ENCODE measurements at places on chromosomes 6 and 20.

DNA sequence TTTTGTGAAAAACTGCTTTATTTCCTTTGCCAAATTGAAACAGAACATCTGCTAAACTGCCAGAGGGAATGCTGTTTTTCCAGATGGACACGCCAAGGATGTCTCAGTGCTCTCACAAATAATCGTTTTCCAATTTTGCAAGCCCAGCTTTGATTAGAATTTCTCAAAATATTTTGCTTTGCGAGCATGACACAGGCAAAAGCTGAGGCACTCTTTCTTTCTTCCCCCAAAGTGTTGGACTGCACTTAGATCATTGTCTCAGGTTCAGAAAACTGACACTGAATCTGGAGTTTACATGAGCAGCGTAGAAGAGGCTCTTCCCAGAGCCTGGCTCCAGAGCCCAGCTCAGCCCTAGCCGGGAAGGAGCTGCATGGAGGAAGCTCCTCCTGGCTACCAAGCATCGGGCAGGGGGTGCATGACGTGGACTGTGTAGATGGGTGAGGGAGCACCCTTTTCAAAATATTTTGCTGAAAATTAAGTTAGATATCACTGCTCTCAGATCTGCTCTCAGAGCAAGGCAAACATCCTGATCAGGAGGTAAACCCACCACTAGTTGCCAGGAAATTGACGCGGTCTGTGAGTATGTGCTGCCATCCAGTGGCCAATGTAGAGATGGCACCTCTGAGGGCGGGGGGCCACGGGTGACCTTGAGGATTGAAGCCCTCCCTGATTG is 107.5 kb downstream of the SLC22A3 start:
- peak; percentile 61 for DNase-seq

- no peak for DNase-seq
Observed at GRCh38 chr20:17912916-17913315, 55.7 kb downstream of the SNX5 start.

- DNase-seq, result no peak
Observed at GRCh38 chr6:114559419-114559818, 216.6 kb upstream of the HS3ST5 start.

DNA sequence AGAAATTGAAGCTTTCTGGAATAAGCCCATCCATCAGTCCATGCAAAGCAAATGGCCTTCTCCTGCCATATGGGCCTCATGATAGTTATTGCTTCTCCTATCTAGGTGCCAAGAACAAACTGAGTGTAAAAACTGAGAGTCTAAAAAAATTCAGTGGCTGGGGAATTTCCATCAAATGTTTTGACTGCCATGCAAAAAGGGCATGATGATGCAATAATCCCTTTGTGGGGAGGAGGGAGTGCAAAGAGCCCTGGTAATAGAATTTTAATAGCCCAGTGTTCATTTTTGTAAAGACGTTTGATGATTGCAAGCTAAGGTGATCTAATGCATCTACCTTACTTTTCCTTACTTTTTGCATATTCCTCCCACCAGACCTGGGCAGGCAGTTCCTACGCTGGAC is 683.7 kb downstream of the EPM2A start:
- no peak for DNase-seq

DNA sequence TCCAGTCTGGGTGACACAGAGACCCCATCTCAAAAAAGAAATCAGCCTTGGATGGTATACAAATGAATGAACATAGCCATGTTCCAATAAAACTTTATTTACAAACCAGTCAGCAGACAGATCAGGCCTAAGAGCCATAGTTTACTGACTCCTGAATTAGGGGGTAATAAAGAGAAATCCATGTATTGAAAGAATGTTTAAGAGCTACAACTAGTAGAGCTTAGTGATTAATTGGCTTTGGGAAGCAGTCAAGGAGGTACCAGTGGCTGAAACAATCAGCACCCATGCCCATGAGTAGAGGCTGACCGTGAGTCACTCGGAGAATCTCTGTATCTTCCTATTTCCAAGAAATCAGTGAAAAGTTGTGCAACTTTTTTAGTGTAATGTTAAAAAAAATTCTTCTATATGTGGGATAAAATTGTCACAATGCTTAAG is 223.6 kb upstream of the RREB1 start:
- no peak for DNase-seq

DNA sequence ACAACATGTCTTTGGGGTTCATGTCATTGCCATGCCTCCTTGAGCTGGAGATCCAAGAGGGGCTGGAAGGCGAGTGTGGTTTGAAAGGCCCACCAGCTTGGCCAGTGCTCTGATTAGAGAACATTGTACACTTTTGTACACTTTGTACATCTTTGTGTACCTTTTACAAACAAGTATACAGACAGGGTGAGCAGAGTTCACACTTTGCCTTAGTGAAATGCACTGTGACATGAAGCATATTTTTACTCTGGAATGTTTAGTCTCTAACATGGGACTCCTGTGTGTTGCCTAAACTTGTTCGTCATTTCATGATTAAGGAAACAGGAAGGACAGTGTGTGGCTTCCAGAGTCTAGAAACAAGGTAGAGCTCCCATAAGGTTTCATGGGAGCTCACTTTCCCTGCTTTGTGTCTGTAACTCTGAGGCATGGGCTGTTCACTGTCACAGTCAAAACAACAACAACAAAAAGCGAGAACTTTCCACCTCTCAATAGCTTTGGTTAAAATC is 225.8 kb upstream of the SOX4 start:
- DNase-seq, result no peak

- no peak for DNase-seq
Observed at GRCh38 chr6:38722727-38723334, 7.7 kb downstream of the DNAH8 start.

- DNase-seq, result no peak
Observed at GRCh38 chr20:62785393-62785792, 10.9 kb upstream of the MRGBP start.

- no peak for DNase-seq
Observed at GRCh38 chr20:32474009-32474716, 111.0 kb downstream of the NOL4L start.

DNA sequence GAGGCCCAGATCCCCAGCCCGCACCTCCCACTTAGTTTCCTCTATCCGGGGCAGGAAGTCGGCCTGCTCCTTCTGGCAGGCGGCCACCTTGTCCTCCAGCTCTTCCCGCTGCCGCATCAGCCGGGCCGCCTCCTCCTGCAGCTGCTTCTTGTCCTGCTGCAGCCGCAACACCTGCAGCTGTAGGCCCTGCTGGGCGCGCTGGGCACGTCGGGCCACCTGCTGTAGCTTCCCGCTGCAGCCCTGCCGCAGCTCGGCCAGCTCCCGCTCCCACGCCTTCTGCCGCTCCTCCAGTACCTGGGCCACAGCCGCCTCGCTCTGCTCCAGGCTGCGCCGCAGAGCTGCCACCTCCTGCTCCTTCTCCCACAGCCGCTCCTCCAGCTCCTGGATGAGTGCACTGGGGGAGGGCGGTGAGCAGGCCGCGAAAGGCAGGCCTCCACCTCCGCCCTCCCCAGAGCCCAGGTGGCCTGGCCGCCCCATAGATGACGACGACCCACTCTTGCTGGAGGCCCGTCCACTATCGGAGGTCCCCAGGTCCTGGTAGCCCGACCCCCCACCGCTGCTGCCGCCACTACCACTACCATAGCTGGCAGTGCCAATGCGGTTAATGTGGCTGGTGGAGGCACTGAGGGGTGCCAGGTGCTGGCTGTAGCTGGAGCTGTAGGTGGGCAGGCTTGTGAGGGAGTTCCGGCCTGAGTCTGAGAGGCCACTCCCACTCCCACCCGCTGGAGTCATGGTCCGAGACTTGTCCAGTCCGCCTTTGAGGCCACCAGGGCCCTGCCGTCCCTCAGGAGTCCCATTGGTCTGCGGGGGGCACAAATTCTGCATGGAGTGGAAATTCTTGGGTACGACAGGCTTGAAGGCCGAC is 6.0 kb upstream of the FASTKD5 start:
- DNase-seq, result no peak

DNA sequence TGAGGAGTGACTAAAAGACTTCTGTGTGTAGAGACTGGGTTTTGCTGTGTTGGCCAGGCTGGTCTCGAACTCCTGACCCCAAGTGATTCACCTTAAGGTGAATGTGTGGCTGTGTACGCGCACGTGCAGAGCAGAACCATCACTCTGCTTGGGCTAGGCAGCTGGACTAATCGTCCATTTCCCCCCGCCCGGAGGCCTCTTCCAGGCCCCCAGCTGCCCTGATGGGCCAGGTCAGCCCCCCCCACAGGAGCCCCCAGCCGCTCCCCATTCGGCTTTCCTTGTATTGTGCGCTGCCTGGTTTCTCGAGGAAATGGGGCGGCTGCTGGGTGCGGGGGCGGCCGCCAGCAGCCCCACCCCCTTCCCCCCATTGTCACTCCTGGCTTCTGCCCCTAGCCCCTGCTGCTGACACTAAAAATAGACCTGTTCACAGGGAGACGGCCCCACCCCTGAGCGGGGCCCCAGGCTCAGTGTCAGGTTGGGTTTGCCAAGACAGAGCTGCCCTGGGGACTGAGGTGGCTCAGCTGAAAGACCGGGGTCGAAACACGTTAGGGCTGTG is 24.6 kb upstream of the CSNK2A1 start:
- peak; percentile 41 for DNase-seq

DNA sequence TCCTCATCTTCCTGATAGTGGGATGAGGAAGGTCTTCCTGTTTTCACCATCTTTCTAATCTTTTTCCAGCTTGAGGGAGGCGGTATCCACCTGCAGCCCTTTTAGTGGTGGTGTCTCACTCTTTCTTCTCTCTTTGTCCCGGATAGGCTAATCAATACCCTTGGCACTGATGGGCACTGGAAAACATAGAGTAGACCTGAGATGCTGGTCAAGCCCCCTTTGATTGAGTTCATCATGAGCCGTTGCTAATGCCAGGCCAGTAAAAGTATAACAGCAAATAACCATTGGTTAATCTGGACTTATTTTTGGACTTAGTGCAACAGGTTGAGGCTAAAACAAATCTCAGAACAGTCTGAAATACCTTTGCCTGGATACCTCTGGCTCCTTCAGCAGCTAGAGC is 21.8 kb upstream of the PRND start:
- DNase-seq, result no peak

- no peak for DNase-seq
Observed at GRCh38 chr6:147438758-147439528, 69.5 kb upstream of the SAMD5 start.

GRCh38 chr6:19180348-19181072 is 656.7 kb upstream of the ID4 start:
- DNase-seq, result no peak

GRCh38 chr6:6057442-6058053 is 50.8 kb upstream of the NRN1 start:
- peak; percentile 74 for DNase-seq

DNA sequence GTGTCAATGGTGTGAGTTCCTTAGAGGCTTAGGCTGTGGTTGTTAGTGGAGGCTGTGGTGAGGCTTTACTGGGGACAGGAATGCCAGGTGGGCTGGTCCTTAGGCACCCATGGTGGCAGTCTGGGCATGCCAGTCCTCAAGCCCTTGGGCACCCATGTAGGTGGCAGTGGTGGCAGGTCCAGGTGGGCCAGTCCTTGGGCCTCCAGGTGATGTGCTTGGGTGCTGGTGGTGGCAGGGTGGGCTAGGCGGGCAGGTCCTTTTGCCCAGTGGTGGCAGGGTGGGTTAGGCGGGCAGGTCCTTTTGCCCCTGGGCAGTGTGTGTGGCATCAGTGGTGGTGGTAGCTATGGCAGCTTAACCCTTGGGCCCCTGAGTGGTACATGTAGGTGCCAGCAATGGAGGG is 133.8 kb downstream of the FLRT3 start:
- no peak for DNase-seq

- no peak for DNase-seq
Observed at GRCh38 chr20:62305765-62306413, 3.1 kb downstream of the ADRM1 start.

- DNase-seq, result no peak
Observed at GRCh38 chr20:36018208-36018988, 50.0 kb downstream of the CNBD2 start.

DNA sequence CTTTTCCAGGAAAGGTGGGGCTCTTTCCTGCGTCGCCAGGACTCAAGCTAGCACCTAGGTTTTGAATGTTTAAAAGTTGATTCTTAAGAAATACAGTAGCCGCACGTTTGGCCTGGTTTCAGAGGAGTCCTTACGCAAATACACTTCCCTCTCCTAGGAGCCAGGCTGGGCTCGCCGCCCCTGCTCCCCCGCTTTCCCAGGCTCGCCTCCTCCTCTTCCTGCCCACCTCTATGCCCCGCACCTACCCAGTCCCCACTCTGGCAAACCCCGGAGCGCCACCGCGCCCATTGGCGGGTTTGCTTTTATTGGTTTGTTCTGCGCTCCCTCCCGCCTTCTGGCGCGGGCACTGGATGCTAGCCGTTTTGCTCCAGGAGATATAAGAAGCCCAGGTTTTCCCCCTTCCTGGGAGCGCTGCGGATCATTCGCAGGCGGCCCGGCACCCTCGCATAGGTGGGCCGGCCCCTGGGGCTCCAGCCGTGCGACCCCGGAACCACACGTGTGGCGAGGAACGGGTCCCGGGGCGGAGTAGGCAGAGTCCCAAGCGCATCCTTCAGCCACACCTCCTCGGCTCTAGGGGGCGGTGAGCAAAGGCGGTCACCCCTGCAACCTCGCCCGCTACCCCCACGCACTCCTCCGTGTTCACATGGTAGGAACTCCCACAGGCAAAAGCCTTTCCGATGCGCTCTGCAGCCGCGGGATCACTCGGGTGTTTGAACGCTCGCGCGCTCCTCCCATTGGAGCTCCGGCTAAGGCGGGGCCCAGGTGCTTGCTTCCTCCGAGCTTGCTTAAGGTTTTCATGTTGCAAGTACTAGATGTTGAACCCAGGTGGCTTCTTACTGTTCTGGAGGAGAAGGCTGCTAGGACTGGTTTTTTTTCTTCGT is 119.0 kb downstream of the RTN4IP1 start:
- peak; percentile 62 for DNase-seq

DNA sequence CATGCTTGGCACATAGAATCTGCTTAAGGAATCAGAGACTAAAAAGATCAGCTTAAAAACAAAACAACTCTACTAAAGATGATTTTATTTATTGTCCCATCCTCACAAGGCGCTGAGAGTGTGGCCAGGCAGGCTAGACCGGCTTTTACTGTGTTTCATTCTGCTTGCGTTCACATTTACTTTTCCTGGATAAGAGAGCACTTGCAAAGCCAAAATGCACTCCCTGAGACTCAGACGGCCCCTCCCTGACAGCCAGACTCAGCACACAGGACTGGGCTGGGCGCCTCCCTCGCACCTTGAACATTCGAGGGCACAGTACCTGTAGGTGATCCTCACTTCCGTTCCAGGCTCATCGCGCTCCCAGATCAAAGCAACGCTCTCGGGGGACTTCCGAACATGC is 10.2 kb downstream of the ACSS1 start:
- no peak for DNase-seq
